ENCODE measurements at places on chromosomes 3 and 15. TPM values are rescaled to one million over a fixed set of nuclear protein-coding genes. Genes with fewer than 3 reads are reported as not detected.

DNA sequence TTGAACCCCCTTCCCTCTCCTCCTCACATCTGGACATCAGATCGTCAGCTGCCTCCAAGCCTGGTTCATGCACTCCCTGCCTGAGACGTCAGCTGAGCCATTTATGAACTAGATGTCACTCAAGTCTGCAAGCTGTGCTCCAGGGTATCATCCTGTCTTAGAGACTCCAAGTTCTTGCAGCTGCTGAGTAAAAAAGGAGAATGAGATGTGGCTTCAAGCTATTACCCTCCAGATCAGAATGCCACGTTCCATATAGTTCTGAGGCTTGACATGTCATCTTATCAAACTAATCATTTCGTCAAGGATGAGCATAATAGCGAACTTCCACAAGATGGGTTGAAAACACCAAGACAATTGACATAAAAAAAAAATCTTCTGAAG, 766.3 kb downstream of the TBL1XR1 start:
- DNase-seq = no peak

DNA sequence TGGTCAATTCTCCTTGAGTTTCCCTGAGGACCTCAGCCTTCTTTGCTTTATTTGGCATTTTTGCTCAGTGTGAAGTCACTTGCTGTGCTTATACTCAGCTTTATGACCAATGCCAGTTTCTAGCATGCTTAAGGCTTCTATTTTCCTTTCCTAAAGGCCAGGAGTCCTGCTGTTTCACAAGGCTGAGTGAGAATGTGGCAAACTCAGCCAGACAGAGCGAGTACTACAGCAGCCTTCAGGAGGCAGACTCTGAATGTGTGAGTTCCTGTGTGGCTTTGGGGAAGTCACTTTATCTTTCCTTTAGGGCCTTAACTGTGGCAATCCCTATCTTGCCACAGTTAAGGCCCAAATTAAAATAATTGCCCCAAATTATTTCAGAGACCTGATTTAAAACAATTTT, 213.2 kb upstream of the MRPL3 start:
- DNase-seq = no peak

DNA sequence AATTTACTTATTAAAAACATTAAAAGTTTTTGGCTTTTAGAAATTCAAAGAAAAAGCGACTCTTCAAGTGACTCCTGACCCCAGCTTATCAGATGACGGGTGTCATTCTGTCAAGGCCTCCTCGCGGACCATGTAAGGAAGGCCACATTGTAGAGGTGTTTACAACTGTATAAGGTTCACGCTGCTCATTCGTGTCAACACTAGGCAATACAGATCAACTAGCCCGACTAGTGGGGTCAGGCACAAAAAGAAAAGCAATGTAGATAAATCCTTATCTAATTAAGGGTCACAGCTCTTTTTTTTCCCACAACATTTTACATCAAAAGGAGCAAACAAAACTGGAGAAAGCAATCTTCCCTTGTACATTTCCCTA, 207.5 kb upstream of the NR2F2 start:
- DNase-seq = no peak

- DNase-seq = no peak
Measured at GRCh38 chr3:11302444-11302843, 30.2 kb downstream of the ATG7 start.

GRCh38 chr15:78147566-78147965, 1.6 kb upstream of the IDH3A start:
- DNase-seq = no peak

DNA sequence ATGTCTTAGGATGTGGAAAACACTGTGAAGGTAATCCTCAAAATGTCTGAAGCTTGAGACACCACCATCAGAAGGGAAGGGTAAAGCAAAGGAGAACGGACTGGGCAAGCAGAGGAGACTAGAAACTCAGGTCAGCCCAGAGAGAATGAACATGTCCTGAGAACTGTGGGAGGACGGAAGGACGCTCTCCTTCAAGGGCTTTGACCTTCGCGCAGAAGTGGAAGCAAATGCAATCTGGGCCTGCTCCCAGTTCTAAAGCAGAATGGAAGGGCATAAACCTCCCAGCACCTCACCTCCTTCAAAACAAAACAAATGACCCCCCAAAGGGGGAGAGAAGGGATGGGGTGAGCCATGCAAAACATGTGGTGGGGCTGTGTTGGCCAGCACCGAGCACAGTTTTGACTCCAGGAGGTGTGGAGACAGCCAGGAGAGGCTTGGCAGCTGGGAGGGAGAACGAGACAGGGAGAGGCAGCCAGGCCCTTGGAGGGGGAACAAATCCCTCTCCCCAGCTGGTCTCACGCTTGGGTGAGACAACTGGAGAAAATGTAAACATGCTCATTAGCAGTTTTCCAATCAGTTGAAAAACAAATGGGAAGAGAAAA, 222.4 kb upstream of the WNT5A start:
- DNase-seq = no peak

DNA sequence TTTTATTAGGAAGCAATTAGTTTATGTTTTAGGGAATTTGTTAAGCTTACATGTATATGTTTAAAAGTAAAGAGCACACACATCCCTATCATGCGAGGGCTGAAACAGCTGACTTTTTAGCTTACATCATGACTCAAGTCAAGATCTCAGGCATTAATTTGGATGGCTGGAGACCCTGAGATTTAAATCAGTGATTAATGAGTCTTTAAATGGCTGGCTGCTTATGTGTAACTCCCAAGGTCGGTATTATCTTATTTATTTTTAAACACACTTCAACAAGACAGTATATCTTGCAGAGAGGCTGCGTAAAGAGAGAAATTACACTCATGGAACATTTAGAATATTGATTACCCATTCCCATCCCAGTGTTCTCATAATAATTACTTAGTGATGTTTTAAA, 169.4 kb downstream of the KBTBD8 start:
- no peak for DNase-seq

DNA sequence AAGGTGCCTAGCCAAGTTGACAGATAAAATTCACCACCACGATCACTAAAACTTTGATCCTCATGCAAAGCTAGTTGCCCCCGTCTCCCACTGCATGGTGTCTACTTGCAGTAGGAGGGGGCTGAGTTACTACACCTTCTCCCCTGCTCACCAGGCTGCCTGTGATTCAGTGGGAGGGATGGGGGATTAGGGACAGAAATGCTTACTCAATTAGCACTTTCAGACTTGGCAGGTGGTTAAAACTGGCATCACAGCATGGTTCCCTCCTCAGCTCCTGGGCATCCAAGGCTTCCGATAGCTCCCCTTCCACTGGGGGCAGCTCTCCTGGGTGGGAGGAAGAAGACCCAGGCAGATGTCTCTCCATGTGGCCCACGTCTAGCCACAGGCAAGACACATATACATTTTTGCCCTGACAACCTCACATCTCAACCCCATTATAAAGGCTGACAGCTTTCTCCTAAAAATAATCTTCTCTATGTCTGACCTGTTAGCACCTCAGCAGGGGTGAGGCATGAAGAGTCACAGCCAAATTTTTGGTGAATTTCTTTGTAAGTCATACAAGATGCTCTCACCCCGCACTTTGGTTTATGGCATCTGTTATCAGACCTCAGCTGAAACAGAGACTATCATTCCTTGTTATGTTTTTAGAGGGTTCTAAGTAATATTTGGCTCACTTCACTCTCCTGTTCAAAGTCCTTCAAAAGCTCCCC, 369.0 kb downstream of the SV2B start:
- DNase-seq = no peak

- DNase-seq = no peak
Measured at GRCh38 chr15:58436552-58436951, 4.8 kb downstream of the LIPC start.

GRCh38 chr15:54514601-54515000, 536.4 kb downstream of the UNC13C start:
- DNase-seq = no peak

GRCh38 chr3:8575364-8576104, 69.1 kb downstream of the SSUH2 start:
- DNase-seq = peak; percentile 50

- no peak for DNase-seq
Measured at GRCh38 chr15:70528270-70528706, 235.1 kb downstream of the UACA start.

DNA sequence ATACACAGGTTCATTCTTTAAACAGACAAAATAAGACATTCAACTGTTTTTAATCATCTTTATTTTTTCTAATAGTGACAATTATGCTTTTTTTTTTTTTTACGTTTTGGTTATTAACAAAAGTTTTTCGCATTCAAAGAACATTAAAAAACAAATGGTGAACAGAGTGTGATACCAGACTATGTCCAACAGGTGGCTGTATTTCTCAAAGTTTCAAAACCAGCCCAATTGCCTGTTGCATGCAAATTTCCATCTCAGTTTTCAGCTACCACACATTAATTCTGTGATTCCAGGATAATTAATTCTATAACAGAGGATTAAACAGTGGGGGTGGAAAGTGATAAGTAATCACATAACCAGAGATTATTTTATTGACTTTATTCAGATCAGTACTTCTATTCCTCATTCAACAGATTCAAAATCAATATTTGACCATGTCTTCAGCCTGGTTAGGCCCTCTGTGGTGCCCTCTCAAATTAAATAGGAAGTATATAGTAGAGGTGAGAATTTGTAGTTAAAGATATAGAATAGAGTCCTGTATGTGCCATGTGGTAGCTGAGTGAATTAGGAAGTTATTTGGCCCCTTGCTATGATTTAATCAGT, 122.2 kb upstream of the DCBLD2 start:
- DNase-seq = no peak

DNA sequence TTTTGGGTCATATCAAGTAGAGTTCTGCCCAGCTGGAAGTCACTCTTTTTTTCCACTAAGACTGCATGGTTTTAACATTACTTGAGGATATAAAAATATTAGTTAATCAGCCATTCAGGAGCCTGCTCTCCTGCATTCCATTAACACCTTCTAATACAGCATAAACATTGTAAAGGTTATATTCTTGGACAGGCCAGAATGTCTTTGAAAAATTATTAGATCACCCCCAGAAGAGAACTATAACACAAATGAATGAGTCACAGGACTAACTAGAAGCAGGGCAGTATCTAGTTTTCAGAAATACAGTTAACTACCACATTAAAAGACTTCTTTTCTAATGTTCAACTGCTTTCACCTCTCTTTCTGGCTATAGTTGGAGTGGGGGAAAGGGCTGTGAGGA, 80.9 kb downstream of the THBS1 start:
- DNase-seq = no peak

DNA sequence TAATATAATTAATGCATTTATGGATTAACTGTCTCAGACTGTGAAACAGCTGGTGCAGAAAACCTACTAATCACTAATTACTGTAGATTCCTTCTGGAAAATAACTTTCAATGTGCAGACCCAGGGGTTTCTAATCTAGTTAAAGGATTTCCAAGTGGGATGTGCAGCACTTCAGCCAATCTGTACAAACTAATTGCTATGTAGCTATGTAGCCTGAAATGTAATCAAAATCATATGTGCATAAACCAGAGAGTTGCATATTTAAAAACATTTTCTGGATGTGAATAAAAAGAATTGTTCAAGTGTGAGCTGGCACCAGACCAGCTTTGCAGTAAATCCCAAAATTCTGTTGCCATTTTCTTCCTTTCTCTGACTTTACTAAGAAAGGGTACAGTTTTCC, 127.5 kb upstream of the CD96 start:
- DNase-seq = no peak

DNA sequence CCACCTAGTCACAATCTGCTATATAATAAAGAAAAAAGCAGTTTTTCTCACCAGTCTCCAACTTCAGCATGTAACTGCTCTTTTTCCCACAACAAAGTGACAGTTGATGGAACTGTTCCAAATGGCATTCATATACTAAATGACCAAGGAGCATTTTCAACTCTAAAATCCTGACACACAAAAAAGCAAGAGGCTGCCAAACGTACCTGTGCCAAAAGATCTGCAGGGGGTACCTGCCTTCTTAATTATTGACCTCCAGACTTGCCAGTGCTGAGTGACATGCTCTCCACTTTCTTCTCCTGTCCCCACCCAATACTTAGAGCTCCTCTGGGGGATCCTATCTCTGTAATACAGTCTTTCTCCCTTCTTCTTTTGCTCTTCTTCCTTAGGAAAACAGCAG, 18.0 kb downstream of the ZBED2 start:
- no peak for DNase-seq

DNA sequence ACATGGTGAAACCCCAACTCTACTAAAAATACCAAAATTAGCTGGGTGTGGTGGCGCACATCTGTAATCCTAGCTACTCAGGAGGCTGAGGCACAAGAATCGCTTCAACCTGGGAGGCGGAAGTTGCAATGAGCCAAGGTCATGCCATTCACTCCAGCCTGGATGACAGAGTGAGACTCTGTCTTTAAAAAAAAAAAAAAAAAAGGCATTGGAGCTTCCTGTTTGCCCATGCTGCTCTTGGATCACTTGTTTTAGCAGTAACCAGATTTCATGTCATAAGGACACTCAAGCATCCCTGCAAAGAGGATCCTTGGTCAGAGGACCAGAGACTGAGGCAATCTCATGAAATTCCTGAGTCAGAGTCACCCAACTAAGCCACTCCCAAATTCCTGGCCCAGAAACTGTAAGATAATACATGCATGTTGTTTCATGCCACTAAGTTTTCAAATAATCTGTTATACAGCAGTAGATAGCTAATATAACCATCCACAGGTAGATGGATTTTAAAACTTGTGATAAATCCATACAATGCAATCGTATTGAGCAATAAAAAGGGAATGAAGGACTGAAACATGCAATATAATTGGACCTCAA, 82.0 kb upstream of the XXYLT1 start:
- DNase-seq = peak; percentile 31

- no peak for DNase-seq
Measured at GRCh38 chr3:108728934-108729333, 28.3 kb downstream of the RETNLB start.

PARP15 gene
- total RNA-seq = not detected

RTP1 gene
- not detected for total RNA-seq

KBTBD13 gene
- total RNA-seq = not detected

COL6A6 gene
- not detected for total RNA-seq

MED12L gene
- 1.3 TPM for total RNA-seq

GNB4 gene
- total RNA-seq = 26.2 TPM

TGM5 gene
- total RNA-seq = not detected
